Stimulated activated CD8-positive, alpha-beta memory T cell treated with anti-CD3 and anti-CD28 coated beads, Interleukin-7, amount 100 ng/mL, for 1 hour (primary cell): ENCODE measurements at places on chromosomes 5 and 9.

DNA sequence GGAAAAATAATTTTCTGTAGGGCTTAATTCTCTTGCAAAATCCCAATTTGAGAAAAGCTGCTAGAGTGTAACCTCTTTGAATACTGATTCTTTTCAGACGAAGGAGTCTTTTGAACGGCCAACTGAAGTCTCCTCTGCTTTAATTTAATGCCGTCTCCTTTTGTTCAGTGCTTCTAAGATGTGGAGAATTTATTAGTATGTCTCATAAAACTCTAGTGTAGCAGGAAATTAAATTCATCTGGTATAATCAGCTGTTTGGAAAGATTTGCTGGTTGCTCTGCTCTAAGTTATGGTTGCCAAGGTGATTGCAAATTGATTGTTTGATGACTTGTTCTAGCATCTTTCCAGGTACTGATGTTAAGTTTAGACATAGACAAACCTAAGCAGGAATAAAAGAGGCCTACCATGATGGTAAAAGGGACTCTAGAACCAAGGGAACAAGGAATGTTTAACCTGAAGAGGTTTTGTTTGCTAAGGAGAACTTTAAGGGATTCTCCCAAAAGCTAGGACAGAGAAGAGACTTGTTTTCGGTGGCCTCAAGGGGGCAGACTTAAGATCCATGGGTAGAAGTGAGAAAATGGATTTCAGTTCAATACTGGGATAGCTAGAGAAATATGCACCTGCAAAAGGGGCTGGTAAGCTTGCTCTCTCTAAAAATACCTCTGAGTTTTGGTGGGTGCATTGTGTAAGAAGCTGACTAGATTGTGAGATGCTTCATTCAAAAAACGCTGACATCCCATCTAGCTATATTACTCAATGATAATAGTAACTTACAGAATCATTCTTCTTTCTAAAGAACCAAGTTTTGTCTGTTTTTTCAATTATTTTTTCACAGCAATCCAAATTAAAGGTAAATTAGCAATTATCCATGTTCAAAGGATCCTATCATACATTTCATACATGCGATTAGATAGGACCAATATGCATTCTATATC is 5.7 kb upstream of the ADRB2 start:
- DNase-seq = no peak

DNA sequence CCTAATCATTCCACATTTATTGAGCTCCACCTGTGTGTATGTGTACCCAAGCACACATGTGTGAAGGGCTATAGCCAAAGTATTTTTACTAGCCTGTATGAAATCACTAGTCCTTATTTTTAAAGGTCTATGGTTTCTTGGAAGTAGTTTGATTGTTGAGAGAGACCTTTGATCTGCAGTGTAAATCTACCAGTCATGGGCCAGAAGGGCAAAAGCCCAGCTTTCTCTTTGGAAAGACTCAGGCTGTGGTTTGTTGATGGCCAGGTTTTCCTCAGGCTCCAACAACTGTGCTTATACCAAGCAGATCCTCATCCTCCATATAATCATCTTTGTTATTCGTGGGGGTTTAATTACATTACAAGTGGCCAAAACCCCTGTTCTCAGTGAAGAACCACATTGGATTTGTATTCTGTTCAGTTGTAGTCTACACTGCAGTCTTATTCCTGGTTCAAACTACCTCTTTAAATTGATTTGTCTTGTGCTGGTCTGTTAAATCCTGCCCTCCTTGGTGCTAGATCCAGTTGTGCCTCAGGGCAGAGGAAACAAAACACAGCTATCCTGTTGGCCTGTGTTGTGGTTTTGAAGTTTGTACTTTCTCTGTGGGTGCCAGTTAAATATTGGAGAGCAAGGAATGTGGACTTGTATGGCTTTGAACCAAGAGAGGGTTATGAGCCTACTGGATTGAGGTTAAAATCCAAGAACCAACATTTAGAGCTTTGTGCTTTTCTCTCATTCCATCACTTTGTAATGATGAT is 13.3 kb downstream of the CDC26 start:
- DNase-seq = no peak

GRCh38 chr9:136058084-136058483 is 37.0 kb downstream of the NACC2 start:
- no peak for DNase-seq

- no peak for DNase-seq
These were observed 211.9 kb upstream of the CDH6 start for GRCh38 chr5:30981576-30981975.

GRCh38 chr9:19145881-19146280 is 18.6 kb upstream of the PLIN2 start:
- no peak for DNase-seq

GRCh38 chr5:149391524-149391923 is 12.4 kb upstream of the IL17B start:
- no peak for DNase-seq

DNA sequence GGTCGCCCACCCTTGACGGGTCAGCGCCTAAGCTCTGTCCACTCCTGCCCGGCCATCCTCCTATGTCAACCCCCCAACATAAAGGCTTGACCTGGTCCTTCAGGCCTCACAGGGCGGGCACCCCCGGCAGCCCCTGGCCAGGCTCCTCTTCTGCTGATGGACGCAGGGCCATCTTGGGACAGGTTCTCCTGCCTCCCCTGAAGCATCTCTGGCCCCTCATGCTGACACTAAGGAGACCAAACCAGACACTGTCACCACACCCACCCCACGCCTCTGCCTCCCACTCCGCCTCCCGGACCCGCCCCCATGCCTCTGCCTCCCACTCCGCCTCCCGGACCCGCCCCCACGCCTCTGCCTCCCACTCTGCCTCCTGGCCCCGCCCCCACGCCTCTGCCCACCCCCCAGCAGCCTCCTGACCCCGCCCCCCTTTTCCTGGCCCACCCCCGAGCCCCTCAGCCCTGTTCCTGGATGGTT is 6.8 kb downstream of the OBP2A start:
- no peak for DNase-seq

DNA sequence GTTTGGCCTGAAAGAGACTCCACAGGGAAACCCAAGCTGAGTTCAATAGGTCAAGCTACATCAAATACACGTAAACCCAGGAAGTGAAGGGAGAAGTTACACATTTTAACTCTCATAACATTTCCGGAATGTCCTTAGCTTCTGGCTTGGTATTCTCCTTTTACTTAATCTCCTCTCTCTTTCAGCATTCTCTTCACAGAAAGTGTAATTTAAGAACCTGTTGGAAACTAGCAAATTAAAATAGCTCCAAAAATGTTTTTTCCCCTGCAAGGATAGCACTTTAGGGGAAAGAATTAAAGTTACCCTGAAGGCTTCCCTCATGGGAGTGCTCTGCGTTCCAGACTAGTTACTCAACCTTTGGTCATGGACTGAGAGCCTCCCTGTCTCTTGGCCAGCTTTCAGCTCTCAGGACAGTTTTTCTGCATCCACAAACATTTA is 292.7 kb upstream of the TARS1 start:
- no peak for DNase-seq

GRCh38 chr9:23194281-23194680 is 631.8 kb downstream of the ELAVL2 start:
- no peak for DNase-seq

DNA sequence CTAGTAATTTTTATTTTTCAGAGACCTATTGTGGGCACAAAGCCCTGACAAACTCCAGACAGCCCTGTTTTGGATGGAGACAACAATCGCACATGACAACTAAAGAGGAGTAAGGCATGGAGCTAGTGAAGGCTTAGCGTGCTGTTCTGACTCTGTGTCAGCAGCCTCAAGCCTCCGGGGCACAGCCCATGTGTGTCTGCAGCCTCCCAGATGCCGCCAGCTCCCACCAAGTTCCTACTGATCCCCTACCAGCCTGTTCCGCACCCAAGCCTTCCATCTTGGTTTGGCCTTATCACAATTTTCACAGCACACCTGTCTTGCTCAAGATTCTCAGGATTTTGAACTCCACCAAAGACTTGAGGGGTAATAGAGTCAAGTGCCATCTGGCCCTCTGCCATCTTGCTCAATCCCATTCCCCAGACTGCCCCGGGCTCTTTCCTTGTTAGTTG is 70.3 kb upstream of the SH3PXD2B start:
- DNase-seq = no peak

GRCh38 chr5:57662991-57663390 is 180.4 kb upstream of the ACTBL2 start:
- no peak for DNase-seq

GRCh38 chr9:93829271-93830011 is 125.7 kb downstream of the BARX1 start:
- DNase-seq = no peak

- DNase-seq = no peak
These were observed 38.1 kb upstream of the VLDLR start for GRCh38 chr9:2583308-2584013.

- no peak for DNase-seq
These were observed 377.4 kb downstream of the PTPRD start for GRCh38 chr9:10235376-10235775.

- no peak for DNase-seq
These were observed 22.7 kb upstream of the LECT2 start for GRCh38 chr5:135977375-135977928.

GRCh38 chr9:127126971-127127370 is 4.5 kb upstream of the ANGPTL2 start:
- no peak for DNase-seq

DNA sequence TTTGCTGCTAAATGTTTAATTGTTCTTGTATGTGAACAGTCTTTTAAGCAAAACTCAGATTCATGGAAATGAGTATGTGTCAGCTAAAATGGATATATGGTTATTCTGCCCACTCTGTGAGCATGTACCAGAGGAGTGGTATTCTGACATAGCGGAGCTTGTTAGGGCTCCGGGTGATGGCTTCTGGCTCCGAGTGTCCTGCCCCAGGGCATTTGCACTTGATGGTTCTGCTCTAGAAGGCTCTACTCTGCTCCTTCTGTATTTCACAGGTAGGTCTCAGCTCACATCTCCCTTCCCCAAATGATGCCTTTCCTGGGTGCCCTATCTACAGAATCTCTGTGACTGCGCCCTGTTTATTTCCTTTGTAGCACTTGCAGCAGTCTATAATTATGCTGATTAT is 113.3 kb downstream of the ARHGAP26 start:
- DNase-seq = no peak

GRCh38 chr5:113891491-113891890 is 378.0 kb downstream of the YTHDC2 start:
- DNase-seq = no peak

DNA sequence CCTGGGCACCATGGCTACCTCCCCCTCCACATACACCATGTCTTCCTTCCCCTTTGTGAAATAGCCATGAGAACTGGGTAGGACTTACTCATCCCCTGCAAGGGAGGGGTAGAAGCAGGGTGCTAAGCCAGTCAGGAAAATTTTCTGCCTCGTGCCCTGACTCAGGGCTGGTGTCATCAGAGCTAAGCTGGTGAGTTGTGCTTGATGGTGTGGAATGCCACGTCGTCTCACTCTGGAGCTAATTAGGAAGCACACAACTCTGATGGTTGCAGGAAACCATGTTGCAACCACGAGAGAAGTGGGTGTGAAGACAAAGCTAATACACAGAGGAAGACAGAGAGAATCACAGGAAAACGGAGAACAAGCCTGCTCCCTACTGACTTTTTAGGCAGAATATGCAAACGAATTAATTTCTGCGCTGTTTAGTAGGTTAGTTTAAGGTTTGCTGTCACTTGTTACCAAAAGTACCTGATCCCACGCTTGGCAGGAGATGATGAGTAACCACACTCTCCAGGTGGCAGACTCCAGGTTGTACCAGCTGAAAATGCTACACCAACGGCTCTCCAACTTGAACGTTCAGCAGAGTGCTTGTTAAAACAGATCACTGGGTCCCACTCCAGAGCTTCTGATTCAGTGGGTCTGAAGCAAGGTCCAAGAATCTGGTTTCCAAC is 54.5 kb downstream of the STK10 start:
- DNase-seq = no peak

DNA sequence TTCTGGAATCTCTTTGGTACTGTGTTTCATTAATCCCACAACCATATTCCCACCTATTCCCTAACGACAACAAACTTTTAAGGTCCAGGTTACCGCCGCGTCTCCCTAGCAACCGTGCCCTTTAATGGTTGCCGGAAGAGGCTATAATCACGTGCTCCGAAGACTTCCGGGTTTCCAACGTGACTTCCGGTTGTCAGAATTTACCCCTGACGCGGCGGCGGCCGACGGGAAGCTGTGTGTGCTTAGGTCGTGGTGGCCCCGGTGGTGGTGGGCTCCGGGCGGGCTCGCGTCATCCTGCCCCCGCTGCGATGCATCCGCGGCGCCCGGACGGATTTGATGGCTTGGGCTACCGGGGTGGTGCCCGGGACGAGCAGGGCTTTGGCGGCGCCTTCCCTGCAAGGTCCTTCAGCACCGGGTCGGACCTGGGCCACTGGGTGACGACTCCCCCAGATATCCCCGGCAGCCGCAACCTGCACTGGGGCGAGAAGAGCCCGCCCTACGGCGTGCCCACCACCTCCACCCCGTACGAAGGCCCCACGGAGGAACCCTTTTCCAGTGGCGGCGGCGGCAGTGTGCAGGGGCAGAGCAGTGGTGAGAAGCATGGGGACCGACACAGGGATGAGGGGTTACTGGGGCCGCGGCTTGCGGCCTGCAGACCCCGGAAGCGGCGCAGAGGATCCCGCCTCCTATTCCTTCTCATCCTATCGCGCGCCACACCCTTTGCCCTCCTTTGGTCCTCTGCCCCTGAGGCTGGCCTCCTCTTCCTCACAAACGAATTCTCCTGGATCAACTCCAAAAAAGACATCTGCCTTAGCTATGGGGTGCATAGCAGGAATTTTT is at the start of gene SLC25A46:
Gene SLC25A46, plus strand, starts transcription at position 196 of the 840 bp plus-strand sequence. Its CDS starts 113 bp downstream, at position 309.
- DNase-seq = peak; percentile 73

GRCh38 chr5:14526493-14526892 is 55.1 kb upstream of the OTULINL start:
- DNase-seq = no peak

GRCh38 chr9:131744720-131745201 is 4.9 kb upstream of the RAPGEF1 start:
- no peak for DNase-seq

- no peak for DNase-seq
These were observed 290.5 kb upstream of the ITGA1 start for GRCh38 chr5:52497133-52497693.

DNA sequence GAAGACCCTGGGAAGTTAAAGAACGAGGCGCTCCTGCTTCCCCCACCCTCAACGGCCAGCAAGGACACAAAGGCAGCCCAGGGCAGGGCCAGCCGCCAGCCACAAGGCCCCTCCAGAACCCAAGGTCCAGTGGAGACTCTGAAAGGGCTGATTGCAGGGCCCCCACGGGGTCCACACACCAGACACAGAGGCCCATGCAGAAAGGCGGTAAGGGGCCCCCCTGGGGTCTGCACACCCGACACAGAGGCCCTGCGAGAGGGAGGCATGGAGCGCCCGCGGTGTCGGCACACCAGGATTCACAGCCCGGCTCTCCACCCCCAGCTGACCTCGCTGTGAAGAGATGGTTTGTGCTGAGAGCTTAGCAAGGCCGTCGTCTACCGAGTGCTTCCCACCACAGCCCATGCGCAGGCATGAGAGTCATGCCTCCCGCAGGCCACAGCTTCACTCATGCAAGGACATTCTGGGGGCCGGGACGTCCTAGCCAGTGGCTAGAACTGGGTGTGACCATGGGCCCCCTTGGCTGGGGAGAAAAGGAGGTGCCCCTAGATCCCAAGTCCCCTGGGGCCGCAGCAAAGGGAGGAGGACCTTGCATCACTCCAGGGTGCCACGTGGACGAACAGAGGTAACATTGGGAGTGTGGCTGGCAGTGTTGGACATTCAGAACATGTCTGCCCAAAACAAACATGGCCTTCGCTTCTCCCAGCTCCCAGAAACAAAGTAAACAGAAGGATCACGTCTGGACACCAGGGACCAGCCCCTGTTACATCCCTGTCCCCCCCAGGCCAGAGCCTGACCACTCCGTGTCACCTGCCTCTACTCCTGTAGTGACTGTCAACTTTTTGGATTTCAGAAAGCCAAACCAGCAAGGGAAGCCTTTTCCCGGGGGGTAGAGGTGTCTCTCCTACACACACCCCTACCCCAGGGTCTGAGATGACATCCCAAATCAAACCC is 9.8 kb downstream of the BRD3 start:
- no peak for DNase-seq
